ENCODE measurements at places on chromosomes 16 and 17.

DNA sequence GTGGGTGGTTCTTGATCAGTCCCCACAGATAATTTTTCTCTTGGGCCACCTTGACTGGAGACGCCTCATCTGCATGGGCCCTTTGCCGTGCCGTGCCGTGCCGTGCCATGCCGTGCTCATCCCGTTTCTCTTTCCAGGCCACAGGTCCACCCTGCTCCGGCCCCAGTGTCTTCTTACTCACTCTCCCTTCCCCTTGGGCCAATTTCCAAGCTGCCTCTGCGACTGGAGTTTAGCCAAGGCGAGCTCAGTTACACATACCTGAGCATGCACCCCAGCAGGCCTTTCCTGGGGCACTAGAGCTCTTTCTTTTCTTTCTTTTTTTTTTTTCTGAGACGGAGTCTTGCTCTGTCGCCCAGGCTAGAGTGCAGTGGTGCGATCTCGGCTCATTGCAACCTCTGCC is 40.5 kb upstream of the MGAT5B start:
- DNase-seq, result no peak

DNA sequence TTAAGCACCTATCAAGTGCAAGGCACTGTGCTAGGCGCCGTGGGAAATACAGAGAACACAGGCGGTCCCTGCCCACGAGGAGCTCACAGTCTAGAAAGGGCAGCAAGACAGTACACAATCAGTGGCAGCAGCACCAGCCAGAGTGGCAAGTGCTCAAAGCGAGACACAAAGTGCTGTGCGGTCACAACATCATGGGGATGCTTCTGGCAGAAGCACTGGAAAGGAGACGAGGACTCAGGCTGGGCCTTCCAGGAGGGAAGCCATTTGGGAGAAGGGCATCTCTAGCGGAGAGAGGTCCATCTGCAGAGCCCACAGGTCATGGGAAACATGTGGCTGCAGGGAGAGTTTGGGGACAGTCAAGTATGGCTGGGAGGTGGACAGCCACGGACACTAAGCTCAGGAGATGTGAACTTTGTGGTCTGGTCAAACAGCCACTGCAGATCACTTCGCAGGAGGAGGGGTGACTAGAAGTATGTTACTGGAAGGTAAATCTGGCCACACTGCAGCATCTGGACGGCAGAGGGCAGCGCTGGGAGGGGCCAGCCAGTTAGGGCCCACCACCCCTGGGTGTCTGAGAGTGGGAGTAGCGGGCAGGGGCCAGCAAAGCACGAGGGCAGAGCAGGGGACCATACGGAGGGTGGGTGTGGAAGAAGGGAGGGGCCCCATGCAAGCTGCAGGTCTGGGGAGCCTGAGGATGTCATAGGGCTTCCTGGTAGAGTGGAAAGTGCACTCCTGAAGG is 71.1 kb downstream of the N4BP1 start:
- no peak for DNase-seq

DNA sequence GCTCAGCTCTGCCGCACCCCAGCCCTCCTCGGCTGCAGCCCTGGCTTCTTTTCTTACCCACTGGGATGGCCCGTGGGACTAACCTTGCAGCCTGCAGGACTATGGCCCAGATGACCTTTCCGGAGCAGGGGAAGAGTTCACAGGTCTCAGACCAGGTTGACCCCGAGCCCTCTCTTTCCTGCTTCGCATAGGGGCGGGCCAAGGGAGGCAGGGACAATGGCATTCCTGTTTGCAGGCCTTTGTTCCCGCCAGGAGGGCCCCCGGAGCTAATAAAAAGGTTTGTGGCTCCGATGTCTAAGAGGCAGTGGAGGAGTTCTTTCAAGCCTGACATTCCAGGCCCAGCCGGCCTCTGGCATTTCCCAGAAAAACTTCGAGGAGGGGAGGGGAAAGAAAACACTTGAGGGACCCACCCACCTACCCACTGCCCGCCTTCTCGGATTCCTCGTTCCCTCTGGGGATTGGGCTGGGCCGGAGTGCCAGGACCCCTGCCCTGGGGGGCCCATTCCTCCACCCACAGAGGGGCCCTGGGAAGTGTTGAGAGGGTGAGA is 5.8 kb upstream of the SOCS3 start:
- no peak for DNase-seq

- DNase-seq, result no peak
These were observed 14.9 kb downstream of the DUS2 start for GRCh38 chr16:68037841-68038597.

DNA sequence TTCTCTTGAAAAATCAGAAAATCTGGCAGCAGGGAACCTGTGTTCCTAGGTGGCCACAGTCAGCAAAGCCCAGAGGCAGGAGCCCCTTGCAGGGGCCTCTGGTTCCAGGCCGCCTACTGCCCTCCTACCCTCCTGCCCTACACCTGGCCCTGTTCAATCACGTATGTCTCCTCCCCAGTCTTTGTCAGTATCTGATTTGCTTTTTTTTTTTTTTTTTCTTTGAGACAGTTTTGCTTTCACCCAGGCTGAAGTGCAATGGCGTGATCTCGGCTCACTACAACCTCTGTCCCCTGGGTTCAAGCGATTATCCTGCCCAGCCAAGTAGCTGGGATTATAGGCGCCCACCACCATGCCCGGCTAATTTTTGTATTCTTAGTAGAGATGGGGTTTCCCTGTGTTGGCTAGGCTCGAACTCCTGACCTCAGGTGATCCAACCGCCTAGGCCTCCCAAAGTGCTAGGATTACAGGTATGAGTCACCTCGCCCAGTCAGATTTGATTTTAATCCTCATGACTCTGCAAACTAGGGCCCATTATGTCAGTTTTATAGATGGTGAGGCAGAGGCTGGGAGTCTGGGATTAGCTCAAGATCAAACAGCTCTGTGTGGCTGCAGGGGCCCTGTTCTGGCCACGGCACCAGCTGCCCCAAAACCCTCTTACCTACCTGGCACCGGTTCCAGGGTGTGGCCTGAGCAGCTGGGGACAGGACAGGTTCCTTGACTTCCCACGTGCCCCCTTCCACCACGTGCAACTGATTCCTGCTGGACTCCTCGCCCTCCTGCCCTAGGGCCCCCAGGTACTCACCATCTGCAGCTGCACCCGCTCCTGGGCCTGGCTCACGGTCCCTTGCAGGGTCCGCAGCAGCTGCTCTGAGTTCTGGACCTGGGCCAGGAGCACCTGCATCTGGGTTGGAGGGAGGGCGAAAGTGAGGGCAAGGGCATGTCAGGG is 14.7 kb downstream of the RABEP2 start:
- peak; percentile 44 for DNase-seq

DNA sequence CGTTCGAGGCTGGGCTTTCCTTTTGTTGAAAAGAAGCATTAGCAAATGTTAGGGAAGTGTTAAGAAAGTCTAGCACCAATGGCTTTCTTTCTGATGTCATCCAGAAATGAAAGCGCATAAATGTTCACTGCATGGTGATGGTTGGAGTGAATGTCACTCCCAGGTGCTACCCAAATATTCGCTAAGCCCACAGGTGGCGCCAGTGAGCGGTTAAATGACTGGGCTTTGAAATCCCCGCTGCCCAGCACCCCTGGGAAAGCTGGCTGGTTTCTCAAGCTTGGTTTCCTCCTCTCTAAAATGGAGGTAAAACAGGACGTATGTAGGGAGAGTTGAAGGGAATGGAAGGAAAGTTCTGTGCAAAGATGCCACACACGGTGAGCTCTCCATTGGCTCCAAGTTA is 104.4 kb downstream of the IRX5 start:
- peak; percentile 19 for DNase-seq

DNA sequence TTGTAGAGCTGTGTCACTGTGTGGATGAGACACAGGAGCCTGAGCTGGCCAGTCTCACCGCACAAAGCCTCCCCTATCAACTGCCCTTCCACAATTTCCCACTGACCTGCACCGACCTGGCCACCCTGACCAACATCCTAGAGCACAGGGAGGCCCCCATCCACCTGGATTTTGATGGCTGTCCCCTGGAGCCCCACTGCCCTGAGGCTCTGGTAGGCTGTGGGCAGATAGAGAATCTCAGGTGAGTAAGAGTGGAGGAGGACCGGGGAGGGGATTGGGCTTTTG is 37.4 kb downstream of the NLRC5 start:
- DNase-seq, result no peak

GRCh38 chr17:491086-492021 is 138.7 kb upstream of the RPH3AL start:
- DNase-seq, result no peak

GRCh38 chr16:57871456-57871855 is 69.2 kb upstream of the KIFC3 start:
- no peak for DNase-seq

- DNase-seq, result peak; percentile 12
These were observed 10.1 kb upstream of the CA4 start for GRCh38 chr17:60139438-60140285.

DNA sequence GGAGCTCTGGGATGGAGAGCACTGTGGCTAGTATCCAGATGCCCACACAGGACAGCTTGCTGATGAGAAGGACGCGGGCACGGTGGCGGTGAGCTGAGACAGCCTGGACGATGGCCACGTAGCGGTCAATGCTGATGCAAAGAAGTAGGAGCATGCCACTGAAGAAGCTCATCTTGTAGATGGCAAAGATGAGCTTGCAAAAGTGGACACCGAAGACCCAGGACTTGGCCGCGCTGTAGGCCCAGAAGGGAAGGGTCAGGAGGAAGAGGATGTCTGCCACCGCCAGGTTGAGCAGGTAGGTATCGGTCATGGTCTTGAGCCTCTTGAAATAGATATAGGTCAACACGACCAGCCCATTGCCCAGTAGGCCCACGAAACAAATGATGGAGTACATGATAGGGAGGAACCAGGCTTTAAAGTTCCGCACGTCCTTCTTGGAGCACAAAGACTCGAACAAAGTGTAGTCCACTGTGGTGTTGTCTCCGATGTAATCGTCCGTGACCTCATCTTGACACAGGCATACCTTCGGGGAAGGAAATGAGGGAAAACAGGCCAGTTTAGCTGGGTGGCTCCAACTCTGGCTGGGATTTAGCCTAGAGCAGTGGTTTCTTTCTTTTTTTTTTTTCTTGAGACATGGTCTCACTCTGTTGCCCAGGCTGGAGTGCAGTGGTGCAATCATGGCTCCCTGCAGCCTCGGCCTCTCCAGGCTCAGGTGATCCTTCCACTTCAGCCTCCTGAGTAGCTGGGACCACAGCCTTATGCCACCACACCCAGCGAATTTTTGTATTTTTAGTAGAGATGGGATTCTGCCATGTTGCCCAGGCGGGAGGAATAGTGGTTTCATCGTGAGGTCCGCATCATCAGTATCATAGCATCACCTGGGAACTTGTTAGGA is 9.7 kb downstream of the CCR7 start:
- DNase-seq, result no peak

DNA sequence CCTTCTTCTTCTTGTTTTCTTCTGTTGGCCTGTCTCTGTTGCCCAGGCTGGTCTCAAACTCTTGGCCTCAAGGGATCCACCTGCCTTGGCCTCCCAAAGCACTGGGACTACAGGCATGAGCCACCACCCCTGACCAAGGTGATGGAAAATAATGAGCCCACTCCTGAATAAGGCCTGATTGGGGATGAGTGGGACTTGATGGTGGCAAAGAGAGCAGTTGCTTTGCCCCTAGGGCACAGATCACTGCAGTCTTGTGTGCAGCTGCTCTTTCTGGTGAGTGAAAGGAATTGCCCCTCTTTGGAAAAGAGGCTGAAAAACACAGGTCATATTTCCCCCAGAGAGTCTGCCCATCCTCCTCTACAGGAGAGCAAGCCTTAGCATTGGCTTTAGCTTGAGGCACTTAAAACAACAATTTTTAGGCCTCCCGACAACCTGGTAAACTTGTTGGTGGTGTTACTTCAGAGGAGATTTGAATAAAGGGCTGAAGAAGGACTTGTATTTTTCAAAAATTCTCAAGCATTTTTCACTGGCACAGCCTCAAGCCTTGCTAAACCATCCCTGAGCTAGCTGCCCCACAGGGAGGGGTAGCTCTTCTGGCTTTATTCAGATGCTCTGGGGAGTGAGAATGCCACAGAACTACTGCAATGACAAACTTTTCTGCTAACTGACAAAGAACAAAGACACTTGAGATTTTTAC is 6.1 kb upstream of the PDP2 start:
- no peak for DNase-seq

- DNase-seq, result peak; percentile 33
These were observed 61.0 kb downstream of the TNRC6C start for GRCh38 chr17:78019367-78019975.

DNA sequence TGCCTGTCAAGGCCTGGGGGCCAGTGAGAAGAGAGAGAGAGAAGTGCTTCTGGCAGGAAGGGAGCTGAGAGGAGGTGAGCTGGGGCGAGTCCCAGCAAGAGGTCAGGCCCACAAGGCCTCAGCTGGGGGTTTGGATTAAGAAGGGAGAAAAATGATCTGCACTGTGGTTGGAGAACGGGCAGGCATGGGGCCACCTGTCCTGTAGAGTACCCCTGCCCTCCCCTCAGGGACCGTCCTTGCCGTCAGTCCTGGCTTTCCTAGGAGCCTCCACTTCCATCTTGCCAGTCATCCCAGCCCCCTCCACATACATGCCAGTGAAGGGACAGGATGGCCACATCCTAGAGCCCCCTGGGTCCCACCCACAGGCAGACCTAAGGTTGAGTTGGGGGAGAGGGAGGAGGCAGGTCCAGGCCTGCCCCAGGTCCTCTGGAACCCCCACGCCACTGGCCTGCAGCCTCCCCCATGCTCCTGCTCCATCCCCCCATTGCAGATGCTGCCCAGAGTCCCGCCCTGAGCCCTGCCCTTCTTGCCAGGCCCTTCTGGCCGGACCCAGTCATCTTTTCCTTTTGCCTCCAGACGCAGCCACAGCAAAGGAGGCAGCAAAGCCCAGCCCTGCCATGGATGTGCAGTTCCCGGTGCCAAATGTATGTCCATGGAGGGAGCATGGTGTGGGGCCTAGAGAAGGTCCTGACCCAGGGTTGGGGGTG is 18.9 kb downstream of the KATNB1 start:
- no peak for DNase-seq

DNA sequence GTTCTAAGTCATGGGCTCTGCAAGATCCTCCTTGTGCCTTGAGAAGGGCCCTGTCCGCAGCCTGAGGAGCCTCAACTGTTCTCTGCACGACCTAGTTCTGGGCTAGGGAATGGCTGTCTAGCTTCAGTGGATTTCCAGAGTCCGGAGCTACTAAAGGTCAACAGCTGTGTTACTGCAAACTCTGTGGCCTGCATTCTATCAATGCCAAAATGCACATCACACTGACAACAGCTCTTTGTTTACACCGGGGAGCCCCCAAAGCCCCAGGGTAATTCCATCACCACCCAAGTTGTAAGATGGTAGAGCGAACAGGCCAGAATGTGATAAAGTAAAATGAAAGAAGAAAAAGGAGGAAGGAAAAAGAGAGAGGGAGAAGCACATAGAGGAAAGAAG is 610.2 kb downstream of the MAF start:
- no peak for DNase-seq

DNA sequence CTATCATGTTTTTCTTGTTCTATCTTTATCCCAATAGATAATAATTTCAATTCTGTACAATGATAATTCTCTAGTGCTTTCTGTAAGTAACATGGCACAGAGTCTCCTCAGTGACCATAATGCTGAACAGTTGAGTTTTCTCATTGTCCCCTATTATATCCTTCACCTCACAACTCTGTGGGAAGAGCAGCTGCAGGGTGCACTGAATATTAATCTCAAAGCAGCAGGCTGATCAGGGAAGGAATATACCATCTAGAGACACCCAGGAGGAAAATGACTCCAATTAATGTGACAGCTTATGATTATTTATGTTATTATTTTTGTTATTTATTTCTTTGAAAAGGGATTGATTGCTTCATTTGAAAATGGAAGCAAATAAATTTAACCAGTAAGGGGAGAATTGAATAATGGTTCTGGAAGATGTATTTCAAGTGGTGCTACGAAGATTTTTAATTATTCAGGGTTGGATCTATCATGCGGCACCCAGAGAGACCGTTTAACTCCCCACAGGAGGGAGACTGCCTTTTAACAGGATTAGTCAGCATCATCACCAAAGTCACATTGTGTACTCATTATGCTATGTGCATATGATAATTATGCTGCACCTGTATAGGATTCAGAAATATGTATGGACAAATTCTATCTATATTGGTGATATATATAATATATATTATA is 1015.7 kb upstream of the GOT2 start:
- no peak for DNase-seq
